ENCODE measurements at places on chromosomes 2 and 18. TPM values are rescaled to one million over a fixed set of nuclear protein-coding genes. Genes with fewer than 3 reads are reported as not detected.

Gene IL37
- total RNA-seq, result not detected

- no peaks in the 10 kb centered on the region for H3K27me3 ChIP-seq
- H3K36me3 ChIP-seq, result no peaks in the 10 kb centered on the region
- DNase-seq, result no peak
- no peak overlapping the region for H3K4me3 ChIP-seq
Measured at GRCh38 chr2:235418918-235419317, 74.9 kb upstream of the AGAP1 start.

DNA sequence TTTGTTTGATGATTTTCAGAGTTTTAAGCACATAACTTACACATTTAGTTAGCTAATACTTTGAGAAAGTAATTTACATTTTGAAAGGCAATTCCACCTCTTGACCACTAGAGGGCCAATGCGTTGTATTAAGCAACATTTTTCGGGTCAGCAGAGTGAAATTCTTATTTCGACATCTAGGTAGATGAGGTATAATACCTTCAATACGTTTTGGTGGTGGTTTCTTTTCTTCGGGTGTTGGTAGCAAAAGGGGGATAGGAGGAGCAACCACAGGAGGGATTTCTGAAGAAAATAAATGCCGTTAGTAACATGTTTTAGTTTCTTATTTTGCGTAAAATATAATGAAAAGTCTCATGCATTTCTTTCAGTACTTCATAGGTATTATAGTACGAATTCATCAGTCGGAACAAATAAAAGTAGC is 106.3 kb downstream of the TTN start:
- no peak overlapping the region for H3K27ac ChIP-seq
- no peaks in the 10 kb centered on the region for H3K27me3 ChIP-seq
- H3K36me3 ChIP-seq, result no peaks in the 10 kb centered on the region
- H3K4me3 ChIP-seq, result no peak overlapping the region
- H3K4me1 ChIP-seq, result no peaks in the 10 kb centered on the region

DNA sequence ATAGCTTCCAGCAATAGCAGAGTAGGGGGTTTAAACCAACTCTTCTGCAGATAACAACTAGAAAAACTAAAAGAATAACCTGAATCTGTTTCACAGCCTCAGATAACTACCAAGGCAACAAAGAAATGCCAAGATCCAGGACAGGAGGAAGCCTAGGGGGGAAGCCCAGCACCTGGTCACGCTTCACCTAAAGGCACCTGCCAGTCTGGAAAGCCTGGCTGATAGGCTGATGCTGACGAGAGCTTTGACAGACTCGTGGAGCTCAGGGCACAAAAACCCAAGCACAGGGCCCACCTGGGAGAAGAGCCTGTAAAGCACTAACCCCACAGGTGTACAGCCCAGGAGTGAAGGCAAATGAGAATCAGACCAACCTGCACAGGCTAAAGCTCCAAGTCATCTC is 22.6 kb downstream of the EIPR1 start:
- no peaks in the 10 kb centered on the region for H3K4me1 ChIP-seq
- H3K27me3 ChIP-seq, result no peaks in the 10 kb centered on the region

- no peak overlapping the region for H3K4me3 ChIP-seq
- no peaks in the 10 kb centered on the region for H3K4me1 ChIP-seq
- H3K36me3 ChIP-seq, result no peaks in the 10 kb centered on the region
- H3K27me3 ChIP-seq, result no peaks in the 10 kb centered on the region
- DNase-seq, result no peak
Measured at GRCh38 chr2:214560618-214561190, 149.8 kb downstream of the VWC2L start.

Gene TMEM17
- 3.2 TPM for total RNA-seq

DNA sequence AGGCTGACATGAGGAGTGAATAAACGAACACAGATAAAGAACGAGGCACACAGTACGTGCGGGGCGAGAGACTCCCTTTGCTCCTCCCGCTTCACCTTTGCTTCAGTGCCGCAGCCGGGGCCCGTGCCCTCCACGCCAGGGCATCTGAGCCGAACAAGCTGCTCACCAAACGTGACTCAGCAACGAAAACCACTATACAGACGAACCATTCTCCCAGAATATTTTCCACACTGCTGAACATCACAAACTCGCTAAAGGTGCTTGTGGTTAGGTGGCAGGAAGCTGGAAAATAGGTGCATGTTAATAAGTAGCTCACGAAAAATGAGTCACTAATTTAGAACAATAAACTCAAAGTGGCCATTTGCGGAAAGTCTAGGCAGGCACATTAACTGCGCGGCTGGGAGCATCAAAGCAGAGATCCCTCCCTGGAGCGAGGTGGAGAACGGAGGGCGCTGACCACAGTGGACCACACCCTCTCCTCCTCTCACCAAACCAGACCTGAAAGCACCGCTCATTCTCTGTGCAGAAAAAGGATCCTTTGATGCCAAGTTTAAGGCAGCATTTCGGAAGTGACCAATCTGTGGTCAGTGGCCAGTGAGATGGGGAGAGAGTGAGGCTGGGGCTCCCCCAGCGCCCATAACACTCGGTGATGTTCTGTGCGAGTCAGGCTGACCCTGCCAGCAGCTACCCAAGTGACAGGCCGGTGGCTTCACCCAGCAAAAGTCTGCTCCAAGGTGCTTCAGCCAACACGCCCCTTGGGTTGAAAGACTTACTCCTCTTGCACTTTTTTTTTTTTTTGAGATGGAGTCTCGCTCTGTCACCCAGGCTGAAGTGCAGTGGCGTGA is 153.2 kb downstream of the HDAC4 start:
- no peaks in the 10 kb centered on the region for H3K36me3 ChIP-seq
- H3K4me3 ChIP-seq, result no peak overlapping the region
- H3K27ac ChIP-seq, result peak overlapping the region; percentile 67
- no peaks in the 10 kb centered on the region for H3K27me3 ChIP-seq
- no peak for DNase-seq

DNA sequence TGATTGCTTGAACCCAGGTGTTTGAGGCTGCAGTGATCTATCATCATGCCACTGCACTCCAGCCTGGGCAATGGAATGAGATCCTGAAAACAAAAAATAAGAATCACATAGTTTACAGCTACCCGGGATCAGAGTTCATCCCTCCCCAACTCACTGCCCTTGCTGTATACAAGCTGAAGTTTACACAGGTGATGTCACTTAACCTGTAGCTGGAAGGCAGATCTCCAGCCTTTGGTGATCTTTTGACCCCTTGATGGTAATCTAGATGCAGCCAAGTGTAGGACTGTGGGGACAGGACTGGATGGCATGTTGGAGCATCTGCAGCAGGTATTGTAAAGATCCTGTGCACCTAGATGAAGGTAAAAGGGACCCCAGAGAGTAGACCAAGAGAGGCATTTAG is 66.7 kb upstream of the SLC14A2 start:
- no peaks in the 10 kb centered on the region for H3K4me1 ChIP-seq
- H3K36me3 ChIP-seq, result no peaks in the 10 kb centered on the region
- no peak overlapping the region for H3K27ac ChIP-seq

DNA sequence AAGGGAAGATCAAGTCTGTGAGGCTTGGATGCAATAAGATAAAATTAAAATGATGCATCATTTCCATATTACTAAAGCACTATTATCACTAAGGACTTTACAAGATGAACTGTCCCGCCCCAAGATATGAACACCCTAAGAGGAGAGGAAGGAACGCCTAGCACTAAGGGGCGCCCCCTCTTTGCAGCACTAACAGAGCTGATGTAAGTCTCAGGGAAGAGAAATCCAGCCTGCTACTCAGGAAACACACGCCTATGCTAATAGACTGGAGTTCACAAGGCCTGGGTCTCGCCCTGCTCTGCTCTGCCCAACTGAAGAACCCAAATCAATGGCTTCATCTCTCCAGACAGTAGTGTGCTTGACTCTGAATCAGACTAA is 6.1 kb downstream of the INO80C start:
- no peak overlapping the region for H3K27ac ChIP-seq
- no peaks in the 10 kb centered on the region for H3K27me3 ChIP-seq
- H3K36me3 ChIP-seq, result no peaks in the 10 kb centered on the region
- no peaks in the 10 kb centered on the region for H3K4me1 ChIP-seq

Gene TRABD2A
- not detected for total RNA-seq

Gene EML4
- 29.9 TPM for total RNA-seq

DNA sequence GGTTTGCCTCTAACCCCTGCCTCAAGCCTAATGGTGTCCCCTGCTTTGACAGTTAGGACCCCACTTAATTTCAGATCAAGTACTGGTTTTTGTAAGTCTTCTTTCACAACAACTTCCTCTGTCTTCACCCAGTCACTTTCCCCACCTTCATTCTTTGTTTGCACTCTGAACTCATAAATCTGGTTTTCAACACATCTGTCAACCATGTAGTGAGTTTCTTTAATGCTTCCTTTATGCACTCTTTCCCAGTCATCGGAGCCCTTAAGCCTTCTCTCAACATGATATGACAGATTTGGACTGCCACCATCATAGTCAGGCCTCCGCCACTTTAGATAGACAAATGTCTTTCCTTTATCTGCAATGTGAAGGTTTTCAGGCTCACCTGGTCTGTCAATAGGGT is 109.1 kb downstream of the PLEKHA3 start:
- H3K27ac ChIP-seq, result no peak overlapping the region
- DNase-seq, result no peak
- no peak overlapping the region for H3K4me3 ChIP-seq
- no peaks in the 10 kb centered on the region for H3K27me3 ChIP-seq

DNA sequence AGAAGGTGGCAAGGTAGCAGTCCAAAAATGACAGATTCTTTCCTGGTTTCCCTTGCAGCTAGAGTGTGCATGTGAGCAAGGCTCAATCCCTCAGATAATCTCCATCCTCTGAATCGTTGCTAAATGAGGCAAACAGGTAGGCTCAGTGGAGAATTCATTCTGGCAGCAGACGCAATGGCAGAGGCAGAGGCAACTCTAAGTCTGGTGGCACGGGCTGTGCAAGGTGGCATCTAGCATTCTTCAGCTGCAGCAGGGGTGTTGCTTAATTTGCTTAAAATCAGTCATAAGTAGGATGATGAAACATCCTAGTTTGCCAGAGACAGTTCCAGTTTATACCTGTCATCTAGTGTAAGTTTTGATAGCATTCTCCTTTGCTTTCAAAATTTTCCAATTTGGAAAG is 391.1 kb upstream of the MEX3C start:
- H3K27ac ChIP-seq, result no peak overlapping the region
- H3K4me1 ChIP-seq, result no peaks in the 10 kb centered on the region
- DNase-seq, result no peak
- H3K36me3 ChIP-seq, result no peaks in the 10 kb centered on the region
- H3K27me3 ChIP-seq, result no peaks in the 10 kb centered on the region

DNA sequence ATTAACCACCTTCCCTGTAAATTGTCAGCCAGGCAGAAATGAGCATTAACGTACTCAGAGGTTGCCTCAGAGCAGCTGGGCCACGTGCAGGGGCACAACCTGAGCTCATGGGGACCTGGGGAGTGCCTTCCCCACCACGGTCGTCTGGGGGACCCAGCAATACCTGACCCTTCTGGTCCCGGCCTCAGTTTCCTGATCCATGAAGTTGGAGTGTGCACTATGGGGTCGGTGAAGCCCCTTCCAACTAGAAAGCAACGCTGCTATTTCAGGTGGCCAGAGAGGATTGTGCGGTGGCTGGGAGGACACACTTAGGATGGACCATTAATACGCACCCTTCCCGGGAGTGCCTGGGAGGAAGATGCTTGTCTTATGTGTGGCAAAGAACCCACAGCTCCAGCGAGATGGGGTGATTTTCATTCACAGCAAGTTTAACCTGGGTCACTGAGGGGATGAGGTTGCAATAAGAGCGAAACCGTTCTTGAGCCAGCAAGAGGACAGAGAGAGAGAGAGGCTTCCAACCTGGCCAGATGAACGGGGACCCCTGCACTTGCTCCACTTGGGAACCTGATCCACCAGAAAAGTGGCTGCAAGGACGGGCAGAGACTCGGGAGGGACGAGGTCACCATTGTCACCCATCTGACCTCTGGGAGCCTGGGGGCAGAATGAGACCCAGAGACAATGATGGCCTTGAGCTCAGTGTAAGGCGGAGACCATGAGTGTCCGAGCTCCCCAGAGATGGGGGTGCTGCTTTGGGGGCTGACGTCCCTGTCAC is 36.2 kb downstream of the NGEF start:
- no peaks in the 10 kb centered on the region for H3K36me3 ChIP-seq
- H3K27me3 ChIP-seq, result no peaks in the 10 kb centered on the region

DNA sequence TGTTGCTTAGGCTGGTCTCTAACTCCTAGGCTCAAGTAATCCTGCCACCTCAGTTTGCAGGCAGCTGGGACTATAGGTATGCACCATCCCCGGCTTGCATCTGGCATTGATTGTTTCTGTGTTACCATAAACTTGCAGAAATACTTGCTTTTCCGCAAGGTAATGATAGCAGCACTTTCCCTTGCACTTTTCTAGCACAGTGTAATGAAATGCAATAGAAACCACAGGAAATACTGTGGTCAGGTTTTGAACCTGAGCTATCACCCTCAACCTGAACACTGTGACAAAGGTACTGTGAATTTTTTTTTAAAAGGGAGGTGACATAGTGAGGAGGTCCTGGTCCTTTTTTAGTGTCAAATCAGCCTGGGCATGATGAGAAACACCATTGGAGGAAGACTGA is 38.3 kb downstream of the DHRS9 start:
- H3K27me3 ChIP-seq, result no peaks in the 10 kb centered on the region
- no peak overlapping the region for H3K4me3 ChIP-seq
- H3K36me3 ChIP-seq, result no peaks in the 10 kb centered on the region
- no peak for DNase-seq

GRCh38 chr18:79897940-79898625 is 53.4 kb downstream of the SLC66A2 start:
- H3K27ac ChIP-seq, result no peak overlapping the region
- H3K36me3 ChIP-seq, result peaks cover 4% of the 10 kb centered on the region
- H3K4me1 ChIP-seq, result no peaks in the 10 kb centered on the region
- H3K4me3 ChIP-seq, result no peak overlapping the region
- no peak for DNase-seq
- no peaks in the 10 kb centered on the region for H3K27me3 ChIP-seq

GRCh38 chr2:142200062-142200461 is 69.2 kb upstream of the LRP1B start:
- H3K27ac ChIP-seq, result no peak overlapping the region
- H3K4me3 ChIP-seq, result no peak overlapping the region
- no peak for DNase-seq
